ENCODE measurements at places on chromosomes 3 and 15.

DNA sequence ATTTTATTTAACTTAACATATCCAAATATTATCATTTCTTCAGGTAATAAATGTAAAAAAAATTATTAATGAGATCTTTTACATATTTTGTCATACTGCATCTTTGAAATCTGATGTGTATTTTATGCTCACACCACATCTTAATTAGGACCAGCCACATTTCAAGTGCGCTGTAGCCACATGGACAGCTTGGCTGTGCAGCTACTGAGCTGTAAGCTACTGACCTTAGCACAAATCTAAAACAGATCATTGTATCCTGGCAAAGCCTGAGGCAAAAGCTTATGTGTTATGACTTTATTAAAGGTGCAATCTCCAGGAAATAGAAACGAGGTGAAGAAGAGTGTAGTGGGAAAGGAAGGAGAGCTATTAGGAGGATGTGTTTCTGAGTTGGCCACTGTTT is 126.7 kb upstream of the UBE2E2 start:
- no peak for DNase-seq

GRCh38 chr3:11570789-11571495 is 72.8 kb downstream of the VGLL4 start:
- DNase-seq, result no peak

- DNase-seq, result no peak
Measured at GRCh38 chr3:133863911-133864310, 31.8 kb downstream of the RAB6B start.

DNA sequence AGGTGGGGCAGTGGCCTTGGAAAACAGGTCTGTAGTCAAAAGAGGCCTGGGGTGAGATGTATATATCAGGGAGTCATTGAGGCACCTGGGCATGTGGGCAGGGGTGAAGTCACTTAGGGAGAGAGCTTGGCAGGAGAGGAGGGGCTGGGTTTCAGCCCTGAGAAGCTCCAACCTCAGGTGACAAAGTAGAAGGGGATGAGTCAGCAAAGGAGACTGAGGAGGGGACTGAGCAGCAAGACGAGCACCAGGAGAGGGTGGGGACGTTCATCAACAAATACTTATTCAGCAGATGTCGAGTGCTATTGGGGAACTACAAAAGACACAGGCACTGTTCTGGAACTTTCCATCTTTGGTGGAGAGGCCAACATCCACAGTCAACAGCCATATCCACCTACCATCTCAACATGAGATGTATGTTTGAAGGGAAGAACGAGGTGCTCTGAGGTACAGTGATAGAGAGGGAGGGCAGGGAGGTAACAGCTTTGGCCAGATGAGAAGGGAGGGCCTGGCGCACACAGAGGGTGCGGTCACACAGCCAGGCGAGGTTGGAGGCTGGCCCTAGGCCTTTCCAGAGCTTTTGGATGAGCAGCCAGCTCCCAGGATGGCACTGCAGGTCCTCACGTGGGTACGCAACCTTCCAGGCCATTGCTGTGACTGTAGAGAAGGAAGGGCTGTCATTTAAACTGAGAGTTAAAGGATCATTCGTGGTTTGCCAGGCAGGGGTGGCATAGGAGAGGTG is 45.7 kb downstream of the GLDN start:
- no peak for DNase-seq

- no peak for DNase-seq
Measured at GRCh38 chr3:126551121-126551838, 7.5 kb downstream of the C3orf22 start.

DNA sequence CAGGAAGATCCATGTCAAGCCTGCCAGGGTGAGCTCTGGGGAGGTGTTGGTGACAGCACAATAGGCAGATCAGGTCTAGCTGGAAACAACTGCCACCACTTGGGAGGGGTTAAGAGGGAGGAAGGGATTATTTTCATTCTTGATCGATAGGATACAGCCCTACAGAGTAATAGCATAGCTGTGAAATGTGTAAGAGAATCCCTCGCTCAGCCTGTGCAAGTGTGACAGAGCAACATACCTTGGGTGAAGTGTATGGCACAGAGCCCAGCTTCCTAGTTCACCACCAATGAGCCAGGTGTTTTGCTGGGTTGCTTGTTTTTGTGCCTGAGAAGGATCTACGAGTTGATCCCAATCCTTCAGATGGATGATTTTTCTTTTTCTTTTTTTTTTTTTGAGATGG is 9.2 kb upstream of the DCUN1D1 start:
- DNase-seq, result no peak

DNA sequence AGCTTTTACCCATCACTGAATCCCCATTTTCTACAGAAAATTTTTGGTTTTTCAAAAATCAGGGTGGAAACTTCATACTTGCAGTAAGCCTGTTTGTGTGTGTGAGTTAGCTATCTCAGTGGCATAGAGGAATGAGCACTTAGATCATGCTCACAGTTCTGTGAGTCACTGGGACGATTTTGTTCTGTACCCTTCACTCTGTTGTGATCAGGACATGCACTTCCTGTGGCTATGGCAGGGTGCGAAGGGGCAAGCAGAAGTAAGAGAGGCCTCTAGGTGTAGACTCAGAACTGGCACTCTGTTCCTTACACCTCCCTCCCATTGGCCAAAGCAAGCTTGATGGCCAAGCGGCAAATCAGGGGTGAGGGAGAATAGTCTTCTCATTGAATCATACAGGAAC is 11.6 kb downstream of the NIPA2 start:
- no peak for DNase-seq

DNA sequence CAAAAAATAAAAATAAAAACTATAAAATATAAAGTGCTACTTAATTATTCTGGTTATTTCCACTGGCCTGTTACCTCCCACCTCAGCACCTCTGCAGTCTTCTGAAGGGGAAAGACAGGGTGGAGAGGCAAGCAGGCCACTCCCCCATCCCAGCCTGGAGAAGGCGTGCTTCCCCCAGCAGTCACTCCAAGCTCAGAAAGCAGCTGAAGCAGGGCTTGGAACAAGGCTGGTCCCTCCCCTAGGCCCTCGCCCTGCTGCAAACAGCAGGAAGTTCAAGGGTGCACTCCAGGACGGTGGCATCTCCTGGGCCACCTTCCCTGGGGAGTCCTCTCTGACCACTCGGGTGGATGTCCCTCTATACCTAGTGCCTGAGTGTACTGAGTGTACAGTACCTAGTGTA is 21.4 kb downstream of the CACNA2D2 start:
- no peak for DNase-seq

GRCh38 chr15:81532001-81532400 is 158.0 kb upstream of the TMC3 start:
- no peak for DNase-seq

DNA sequence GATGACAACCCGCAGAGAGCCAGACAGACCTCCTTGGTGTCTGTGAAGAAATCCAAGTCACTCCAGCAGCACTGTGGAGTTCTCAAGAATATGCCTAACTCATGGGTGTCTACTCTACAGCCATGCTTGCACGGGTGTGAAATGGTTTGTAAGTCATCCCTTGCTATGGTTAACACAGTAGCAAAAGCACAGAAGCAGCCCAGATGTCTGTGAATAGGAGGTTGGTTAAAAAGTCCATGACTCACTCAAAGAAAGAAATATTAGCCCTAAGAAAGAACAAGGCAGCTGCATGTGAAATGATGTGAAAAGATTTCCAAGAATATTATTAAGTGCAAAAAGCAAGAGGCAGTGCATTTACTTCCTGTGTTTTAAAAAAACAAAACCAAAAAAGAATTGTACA is 12.1 kb upstream of the LIMD1 start:
- DNase-seq, result no peak

GRCh38 chr3:67821135-67821534 is 166.7 kb upstream of the SUCLG2 start:
- DNase-seq, result no peak

DNA sequence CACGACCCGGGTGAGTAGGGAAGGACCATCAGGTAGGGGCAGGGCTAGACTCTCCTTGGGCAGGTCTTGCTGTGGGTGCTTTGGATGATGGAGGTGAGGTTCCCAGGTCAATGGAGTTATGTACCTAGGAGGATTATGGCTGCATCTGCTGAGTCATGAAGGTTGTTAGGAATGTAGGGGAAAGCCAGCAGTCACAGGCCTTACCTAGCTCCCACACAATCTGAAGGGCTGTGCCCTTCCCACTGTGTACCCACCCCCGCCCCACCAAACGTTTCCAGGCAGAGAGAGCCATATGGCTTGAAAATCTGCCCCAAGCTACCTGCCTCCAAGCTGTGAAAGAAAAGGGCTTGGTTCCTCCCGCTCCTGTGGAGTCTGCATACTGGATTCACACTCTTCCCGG is 573.4 kb upstream of the DPPA4 start:
- DNase-seq, result no peak

DNA sequence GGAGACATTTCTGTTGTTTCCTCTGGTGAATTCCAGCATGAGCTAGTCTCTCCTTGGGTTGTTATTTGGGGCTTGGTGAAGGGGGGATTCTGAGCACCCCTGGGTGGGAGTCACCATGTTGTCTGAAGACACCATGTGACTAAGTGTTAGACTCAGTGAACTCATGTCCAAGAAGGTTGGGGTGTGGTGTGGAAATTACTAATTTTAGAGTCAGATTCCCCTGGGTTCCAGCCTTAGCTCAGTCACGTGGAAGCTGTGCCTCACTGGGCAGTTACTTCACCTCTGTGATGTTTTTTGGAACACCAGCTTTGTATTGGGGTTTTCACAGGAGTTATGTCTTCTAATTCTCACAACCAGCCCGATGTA is 171.5 kb downstream of the RPLP1 start:
- no peak for DNase-seq

GRCh38 chr3:124447845-124448244 is 282.4 kb upstream of the UMPS start:
- no peak for DNase-seq

- DNase-seq, result peak; percentile 12
Measured at GRCh38 chr15:46304321-46304720, 669.5 kb downstream of the SQOR start.

- DNase-seq, result no peak
Measured at GRCh38 chr3:171976526-171976925, 62.9 kb upstream of the FNDC3B start.

GRCh38 chr15:57160823-57161560 is 215.3 kb upstream of the CGNL1 start:
- no peak for DNase-seq

GRCh38 chr15:55768670-55769185 is 25.8 kb upstream of the PRTG start:
- no peak for DNase-seq

DNA sequence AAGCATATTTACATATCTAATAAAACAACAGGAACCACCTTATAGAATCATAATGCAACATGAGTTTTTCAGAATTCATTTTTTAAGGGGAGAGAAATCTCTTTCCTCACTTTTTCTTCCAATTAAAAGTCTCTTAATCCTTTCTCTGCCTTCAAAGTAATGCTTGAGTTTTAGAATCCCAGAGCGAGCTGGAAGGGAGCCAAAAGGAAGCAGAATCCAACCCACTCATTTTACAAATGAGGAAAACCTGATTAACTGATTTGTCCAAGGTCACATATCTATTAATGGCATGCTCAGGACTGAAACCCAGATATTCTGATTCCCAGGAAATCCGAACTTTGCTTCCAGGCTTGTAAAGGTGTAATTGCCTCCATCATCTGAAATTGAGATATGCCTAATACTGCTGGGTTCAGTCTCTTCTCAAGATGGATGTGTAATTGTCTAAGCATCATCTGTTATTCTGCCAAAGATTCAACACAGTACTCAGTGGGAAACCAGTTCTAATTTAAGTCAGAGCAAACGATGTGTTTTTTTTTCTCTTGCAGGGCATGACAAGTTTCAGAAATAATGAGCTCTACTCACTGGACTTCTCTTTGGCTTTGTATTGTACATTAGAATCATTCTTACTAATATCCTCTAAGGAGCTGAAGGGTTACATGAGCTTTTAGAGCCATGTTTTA is 481.4 kb upstream of the CFAP20DC start:
- DNase-seq, result no peak

DNA sequence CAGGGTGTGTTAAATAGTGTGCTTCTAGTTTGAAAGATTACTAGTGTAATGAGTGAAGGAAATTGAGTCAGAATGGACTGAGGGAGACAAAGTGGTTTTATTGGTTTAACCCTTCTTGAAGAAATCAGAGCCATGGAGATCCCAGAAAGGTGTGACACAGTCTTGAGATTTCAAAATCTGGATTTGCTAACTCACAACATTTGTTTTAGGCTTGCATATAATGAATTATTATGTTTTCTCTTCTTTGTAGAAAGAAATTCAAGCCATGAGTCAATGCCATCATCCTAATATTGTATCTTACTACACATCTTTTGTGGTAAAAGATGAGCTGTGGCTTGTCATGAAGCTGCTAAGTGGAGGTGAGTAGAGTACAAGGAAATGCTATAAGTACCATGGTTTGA is 25.1 kb downstream of the OXSR1 start:
- DNase-seq, result no peak

DNA sequence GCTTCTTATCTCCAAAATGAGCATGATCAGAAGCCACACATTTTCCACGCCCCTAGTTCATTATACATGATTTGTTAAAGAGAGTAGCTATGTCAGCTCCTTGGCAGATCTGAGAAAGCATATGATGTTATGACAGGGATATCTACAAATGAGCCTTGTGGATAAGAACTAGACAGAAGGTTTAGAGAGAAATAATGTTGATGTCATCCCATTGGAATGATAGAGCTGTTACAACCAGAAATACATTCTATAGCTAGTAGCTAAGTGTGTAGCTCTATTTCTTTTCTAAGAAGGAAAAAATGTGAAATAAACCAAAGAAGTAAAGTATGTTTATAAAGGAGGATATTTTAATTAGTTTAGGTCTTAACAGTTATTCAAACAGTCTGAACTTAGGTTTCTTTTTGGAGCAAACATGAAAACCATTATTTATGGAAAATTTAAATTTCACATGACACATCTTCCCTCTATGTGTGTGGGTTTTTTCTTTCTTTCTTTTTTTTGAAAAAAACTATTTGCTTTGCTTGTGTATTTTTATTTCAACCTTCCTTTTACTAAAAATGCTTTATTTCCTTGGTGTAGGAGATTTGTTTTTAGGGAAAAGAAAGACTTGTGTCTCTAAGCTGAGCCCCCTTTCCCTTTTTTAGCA is 167.7 kb downstream of the GHSR start:
- no peak for DNase-seq

DNA sequence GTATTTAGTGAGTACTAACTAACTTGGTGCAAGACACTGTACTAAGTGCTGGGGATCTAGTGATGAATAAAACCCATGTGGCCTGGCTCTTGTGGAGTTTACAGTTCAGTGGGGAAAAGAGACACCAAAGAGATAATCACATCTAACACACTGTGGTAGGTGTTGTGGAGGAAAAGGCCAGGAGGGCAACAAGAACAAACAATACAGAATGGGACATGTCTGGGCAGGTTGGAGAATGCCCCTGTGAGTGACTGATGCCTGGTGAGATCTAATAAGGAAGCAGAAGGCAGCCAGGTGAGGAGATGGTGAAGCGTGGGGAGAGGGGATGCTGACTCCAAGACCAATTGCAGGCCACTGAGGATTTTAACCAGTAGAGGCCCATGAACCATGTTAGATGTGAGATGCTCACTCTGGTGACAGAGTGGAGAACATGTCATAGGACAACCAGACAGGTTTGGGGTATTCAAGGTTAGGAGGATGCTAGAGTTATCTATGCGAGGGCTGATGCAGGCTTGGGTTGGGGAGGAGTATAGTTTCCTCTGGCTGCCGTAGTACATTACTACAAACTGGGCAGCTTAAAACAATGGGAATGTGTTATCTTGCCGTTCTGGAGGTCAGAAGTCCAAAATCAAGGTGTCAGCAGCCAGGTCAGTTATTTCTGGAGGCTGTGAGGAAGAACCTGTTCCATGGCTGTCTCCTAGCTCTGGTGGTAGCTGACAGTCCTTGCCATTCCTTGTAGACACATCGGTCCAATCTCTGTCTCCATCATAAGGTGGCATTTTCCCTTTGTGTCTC is 81.4 kb downstream of the ARNT2 start:
- no peak for DNase-seq

- DNase-seq, result peak; percentile 59
Measured at GRCh38 chr3:190424478-190425439, 24.9 kb downstream of the TMEM207 start.

All from activated naive CD4-positive, alpha-beta T cell treated with anti-CD3 and anti-CD28 coated beads for 36 hours (primary cell).